Stimulated activated CD4-positive, alpha-beta T cell treated with anti-CD3 and anti-CD28 coated beads, TNF-alpha, amount 100 ng/mL, for 4 hours (primary cell): ENCODE measurements at places on chromosomes 3 and 15.

- no peak for DNase-seq
These were observed 63.1 kb upstream of the UBE3A start for GRCh38 chr15:25501828-25502446.

DNA sequence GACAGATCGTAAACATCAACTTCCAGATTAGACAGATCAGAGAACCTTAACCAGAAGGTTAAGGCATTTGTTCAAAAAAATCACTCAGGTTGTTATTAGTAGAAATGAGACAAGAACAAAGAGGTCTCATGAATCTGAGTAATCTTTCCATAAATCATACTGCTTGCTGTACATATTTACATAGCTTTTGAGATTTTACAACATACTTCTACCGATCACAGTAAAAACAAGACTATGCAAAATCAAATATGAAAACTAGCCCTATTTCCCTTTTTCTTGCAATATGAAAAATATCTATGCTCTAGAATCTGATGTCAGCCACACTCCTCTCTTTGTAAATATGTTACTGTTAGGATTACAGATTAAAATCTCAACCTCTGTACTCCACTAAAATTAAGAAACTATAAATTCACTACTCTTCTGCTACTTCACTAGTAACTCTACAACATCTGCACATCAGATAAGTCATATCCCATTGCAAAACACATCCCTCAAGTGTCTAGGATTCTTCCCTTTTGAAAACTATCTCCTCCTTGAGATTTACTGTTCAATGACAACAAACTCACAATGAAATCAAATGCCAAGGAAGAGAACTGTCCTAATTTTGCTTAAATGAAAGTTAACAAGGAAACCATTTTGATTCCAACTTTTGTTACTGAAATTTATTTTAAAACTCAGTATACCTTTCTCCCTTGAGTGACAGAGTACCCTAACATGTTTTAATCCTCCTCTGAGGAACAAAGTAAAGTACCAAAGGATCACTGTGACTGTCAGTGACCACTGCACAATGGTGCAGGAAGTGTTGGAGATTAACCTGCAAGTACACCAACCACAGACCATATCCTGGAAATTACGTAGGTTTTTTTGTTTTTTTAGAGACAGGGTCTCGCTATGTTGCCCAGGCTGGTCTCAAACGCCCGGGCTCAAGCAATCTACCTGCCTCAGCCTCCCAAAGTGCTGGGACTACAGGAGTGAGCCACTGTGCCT is 12.8 kb downstream of the DCUN1D1 start:
- no peak for DNase-seq

DNA sequence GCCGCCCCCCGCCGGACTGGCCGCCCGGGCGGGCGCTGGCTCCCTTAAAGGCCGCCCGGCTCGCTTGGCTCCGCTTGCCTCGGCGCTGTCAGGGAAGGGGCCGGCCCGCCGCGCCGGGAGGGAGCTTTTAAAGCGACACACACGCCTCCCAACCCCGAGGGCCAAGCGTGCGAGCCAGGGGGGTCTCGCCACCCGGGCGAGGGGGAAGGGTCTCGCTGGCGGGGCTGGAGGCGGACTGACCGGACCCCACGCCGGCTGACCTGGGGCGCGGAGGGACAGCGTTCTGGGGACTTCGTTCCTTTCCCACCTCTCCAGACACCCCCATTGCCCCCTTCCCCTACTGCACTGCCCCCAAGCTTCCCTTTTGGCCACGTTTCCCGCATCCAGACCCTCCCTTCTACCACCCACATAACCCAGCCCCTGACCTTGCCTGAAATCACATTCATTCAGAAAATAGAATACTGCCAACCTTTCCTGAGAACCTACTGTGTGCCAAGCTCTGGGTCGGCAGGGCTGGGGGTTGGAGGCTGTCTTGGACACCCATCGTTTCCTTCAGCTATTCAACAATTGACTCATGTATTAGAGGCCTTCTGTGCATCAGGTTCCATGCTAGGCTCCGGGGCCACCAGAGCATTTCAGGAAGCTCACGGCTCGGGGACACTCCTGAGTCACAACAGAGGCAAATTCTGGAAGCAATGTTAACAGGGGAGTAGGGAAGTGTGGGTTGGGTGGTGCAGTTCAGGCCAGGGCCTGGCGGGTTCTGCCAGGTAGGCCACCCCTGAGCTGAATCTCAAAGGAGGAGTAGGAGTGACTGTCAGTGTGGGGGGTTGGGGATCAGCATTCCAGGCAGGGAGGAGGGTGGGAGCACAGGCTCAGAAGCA is at the start of gene INSYN1:
INSYN1 (minus strand) TSS at position 102 of the 881 bp plus-strand sequence. CDS start 2,221 bp downstream, outside the sequence.
- no peak for DNase-seq

DNA sequence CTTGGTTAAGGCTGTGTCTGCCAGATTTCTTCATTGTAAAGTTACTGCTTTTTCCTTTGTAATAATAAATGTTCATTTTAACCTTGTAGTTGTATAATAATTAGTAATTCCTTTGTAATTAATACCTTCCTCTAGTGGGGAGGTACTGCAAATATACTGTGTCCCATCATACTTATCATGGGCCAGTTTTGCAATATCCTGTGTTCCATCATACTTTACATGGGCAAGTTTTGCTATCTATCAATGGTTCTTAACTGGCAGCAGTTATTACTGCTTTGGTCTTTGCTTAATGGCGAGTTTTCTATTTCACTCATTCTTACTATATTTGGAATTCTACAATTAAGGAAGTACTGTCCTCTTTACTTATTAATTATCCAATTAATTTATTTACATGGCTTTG is 10.6 kb downstream of the ATP2C1 start:
- DNase-seq, result no peak

GRCh38 chr15:70025413-70026296 is 72.1 kb downstream of the TLE3 start:
- no peak for DNase-seq

DNA sequence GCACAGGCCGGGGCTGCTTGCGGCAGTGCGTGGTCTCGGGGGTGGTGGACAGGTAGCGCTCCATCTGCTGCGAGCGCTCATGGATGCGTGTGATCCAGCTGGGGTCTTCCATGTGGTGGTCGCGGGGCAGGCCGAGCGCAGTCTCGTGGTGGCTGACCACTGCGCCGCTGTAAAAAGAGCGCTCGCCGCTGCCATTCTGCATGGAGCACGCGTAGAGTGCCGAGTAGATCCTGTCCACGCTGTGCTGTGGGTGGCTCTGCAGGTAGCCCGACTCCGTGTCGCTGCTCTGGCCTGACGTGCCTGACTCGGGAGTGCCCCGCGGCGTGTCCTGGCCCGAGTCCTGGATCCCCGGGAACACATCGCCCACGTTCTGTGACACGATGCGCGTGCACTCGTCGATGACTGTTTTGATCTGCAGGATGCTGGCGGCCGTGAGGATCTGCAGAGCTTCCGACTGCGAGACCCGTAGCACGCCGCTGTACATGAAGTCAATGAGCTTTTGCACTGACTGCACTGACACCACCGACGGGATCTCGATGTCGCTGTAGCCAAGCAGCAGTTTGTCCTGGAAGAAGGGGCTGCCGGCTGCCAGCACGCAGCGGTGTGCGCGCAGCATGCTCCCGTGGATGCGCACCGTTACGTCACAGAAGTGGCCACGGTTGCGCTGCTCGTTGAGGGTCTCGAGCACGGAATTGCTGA is 57.4 kb downstream of the TIGIT start:
- no peak for DNase-seq

- no peak for DNase-seq
These were observed 133.7 kb upstream of the BCL6 start for GRCh38 chr3:187878772-187879518.

- DNase-seq, result no peak
These were observed 28.1 kb downstream of the ATRIP start for GRCh38 chr3:48474619-48475018.

DNA sequence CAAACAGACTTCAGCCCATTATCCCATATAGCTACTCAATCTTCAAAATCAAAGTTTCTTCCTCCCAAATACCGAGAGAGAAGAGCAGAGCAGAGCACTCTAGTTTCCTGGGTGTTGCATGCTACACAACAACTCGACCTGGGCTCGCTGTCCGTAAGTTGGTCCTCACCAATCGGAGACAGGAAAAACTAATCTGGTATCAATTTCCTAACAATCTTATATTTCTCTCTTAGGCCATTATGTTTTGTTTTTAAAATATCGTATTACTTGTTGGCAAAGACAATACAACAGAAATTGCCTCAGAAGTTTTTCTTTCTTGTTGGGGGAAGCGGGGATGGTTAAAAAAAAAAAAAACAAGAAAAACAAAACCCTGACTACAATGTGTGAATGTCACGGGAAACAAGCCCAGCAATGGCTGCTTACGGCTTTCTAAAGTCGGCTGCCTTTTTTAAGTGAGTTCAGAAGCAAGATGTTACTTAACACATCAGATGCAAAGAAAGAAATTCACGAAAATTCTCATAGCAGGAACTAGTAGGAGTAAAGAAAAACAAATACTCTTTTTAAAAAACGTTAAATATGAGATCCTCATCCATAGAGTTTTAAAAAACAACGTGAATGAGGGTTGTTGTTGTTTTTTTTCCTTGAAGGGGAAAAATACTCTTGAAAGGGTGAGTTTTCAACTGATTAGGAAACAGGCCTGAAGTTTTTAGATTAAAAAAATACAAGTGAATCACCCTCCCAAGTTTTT is 1.9 kb downstream of the VGLL4 start:
- no peak for DNase-seq

DNA sequence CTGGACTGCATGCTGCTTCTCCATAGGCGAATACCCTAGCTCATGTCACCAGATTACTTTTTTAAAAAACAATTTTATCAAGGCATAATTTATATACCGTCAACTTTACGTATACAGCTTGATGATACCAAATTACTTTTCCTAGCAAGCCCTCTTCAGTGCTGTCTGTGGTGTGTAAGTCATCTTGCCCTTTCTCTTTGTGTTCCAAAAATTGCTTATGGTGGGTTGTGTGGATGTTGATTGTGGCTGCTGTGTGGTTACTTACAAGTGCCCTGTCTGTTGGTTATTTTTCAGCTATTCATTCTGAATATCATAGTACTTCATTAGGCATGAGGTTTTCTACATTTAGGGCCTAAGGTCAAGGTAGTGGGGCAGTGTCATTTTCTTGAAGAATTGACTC is 12.8 kb downstream of the TMOD3 start:
- no peak for DNase-seq

DNA sequence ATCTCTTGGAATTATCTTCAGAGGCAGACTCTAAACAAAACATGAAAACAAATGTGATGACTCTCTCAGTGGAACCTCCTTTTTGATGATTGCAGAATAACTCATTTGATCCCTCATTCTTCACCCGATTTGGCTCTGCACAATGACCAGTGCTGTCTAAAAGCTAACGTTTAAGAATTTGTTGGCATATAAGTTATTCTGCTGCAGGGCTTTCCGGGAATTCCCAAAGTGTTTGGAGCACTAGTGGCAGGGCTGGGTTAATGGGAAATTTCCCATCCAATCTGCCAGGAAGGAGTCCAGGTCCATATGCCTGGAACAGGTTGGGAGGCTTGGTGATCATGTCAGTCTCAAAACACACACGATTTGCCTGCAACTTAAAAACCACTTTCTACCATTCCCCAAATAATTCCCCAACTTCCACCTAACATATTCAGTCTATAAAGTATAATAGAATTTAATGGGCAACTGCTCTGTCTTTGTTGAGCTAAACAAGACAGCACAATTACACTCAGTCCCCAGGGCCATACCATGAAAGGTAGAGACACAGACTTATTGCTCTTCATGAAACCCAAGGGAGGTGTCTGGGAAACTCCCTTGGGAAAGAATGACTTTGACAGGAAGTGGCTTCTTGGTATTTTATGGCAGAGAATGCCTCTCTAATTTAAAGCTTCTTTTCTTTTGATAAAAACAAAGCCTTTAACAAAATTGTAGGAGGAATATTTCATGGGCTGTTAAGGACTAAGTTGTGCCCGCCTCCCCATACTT is 38.0 kb downstream of the ARRDC4 start:
- DNase-seq, result no peak

DNA sequence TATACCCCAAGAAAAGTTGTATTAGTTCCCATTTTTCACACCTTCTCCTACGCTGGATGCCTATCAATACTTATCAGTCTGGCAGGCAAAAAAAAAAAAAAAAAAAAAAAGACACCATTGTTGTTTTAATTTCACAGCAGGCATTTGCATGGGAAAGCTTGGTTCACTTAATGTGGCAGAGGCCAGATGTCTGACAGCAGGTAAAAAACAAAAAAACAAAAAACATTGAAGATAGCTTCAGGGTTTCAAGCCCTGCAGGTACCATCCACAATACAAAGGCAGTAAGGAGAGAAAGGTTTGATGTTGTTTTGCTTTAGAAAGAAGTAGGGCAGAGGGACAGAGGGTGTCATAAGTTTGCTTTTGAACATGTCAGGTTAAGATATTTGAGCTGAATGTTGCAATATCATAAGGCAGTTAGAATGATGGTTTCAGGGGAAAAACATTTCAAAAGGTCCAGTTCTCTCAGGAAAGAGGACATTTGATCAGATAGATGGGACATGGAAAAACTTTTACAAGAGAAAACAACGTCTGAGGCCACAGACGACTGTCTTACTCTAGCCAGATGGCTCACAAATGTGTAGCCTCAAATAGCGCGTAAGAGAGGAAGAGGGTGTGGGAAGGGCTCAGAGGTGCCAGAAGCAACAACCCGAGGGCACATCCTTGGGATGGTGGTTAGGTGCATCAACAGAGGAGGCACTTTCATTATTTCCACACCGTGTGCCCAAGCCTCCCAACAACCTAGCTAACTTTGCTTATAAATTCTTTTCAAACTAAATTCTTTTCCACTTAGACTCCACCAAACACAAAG is 25.7 kb downstream of the PCOLCE2 start:
- no peak for DNase-seq

DNA sequence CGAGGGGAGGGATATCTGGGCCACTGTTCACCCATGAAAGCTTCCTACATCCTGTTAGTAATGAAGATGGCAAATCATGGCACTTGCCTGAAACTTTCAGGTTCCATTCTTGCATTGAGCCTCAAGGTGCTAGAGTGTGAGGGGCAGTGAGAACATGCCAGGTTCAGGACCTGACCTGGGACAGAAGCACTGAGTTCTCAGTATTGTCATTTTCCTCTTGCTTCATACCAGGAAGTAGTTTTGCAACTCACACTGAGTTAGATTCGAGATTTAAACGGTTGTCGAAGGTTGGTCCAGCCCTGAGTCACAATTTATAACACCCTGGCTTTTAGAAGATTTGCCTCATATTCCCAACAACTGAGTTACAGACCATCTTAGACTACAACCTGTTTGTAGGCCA is 11.8 kb upstream of the MEIS2 start:
- no peak for DNase-seq

GRCh38 chr3:112874725-112875124 is 28.1 kb upstream of the CD200R1L start:
- DNase-seq, result no peak

GRCh38 chr15:48966595-48967301 is 3.0 kb upstream of the SHC4 start:
- no peak for DNase-seq

DNA sequence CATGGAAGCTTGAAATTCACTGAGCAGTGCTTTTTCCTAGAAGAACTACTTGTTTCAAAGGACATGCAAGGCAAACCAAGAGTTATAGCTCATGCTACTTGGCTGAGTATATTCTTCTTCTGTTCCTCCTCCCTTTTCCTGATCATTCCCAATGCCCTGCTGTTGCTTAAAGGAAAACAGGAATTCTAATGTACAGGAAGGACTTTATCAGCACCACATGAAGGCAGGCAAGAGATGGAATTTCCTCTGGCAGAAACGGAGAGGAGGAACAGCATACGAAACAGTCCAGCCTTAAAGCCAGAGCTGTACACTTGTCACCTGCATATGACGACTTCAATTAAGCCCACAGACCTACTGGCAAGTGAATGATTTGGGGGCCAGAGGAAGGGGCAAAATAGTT is 15.7 kb downstream of the MEIS2 start:
- no peak for DNase-seq

GRCh38 chr15:54605043-54605442 is 591.7 kb downstream of the RSL24D1 start:
- DNase-seq, result no peak

- no peak for DNase-seq
These were observed 51.9 kb upstream of the ADAMTSL3 start for GRCh38 chr15:83602021-83602420.
